Chondrocyte (in vitro differentiated cells): ENCODE measurements at places on chromosomes 12 and 14. TPM values are rescaled to one million over a fixed set of nuclear protein-coding genes. Genes with fewer than 3 reads are reported as not detected.

KRT82 gene
- not detected in 3 replicates for total RNA-seq

DNA sequence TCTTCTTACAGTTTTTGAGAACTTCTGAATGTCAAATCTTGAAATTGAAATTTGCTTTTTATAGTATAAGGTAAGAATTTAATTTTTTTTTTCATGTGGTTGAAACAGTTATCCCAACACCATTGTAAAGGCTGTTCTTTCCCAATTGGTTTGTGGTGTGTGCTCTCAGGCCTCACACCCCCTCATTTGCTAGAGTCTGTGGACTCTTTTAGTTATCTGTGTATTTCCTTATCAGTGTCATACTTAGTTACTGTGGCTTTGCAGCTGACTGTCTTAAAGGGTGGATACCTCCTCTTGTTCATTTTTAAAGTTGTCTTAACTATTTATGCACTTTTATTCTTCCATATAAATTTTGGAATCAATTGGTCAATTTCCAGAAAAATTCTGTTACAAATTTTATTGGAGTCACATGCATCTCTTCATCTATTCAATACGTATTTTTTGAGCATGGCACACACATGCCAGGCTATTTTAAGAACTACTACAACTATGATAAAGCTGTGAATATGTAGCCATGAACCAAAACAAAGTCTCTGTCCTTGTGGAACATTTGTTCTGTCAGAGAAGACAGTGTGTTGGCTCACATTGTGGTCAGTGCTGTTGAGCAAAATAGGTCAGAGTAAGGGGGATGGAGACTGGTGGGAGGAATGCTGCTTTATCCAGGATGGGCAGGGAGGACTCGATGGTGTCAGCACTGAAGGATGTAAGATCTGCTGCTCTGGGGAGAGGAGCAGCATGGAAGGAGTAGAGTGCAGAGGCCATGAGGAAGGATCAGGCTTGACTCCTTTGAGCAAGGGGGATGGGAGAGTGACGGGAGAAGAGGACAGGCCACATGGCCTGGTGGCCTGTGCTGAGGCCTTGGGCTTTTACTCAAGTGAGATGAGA, 24.1 kb downstream of the FGF23 start:
- DNase-seq, result no peak

DNA sequence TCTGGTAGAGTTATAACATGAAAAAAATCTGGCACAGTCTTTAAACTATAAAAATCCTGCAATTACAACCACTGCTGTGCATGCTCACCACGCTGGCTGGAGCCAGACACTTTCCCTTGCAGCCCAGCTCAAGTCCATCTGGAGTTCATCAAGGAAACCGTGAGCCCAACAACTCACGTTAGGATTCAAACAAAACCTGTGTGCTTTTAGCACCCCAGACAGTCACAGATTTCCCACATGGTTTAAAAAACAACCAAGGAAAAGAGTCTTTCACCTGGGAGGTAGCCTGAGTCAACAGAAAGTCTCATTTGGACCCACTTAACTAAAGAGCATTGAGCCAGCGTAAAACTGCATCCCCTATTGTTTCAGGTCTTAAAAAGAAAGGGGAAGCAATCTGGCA, 4.7 kb downstream of the LRIG3 start:
- no peak for DNase-seq

- no peak for DNase-seq
Observed at GRCh38 chr12:85155791-85156190, 119.6 kb downstream of the LRRIQ1 start.

MYL2 gene
- not detected in 3 replicates for total RNA-seq

- no peak for DNase-seq
Observed at GRCh38 chr12:558580-558979, 98.8 kb downstream of the B4GALNT3 start.

DNA sequence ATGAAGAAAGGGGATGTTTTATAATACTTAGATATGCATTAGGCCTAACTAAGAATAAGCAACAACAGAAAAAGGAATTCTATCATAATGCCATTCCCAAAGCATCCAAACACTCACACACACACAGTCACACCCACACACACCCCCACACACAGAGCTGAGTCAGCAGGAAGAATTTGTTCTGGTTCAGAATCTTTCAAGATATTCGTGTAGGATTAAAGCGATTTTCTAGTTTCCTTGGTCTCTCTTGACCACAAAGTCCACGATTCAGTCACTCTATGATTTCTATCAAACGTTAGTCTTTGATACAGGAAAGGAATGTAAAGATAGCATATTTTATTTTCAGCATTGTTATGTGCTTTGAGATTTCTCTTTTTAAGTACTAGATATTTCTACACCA, 382.6 kb upstream of the DCN start:
- no peak for DNase-seq

DNA sequence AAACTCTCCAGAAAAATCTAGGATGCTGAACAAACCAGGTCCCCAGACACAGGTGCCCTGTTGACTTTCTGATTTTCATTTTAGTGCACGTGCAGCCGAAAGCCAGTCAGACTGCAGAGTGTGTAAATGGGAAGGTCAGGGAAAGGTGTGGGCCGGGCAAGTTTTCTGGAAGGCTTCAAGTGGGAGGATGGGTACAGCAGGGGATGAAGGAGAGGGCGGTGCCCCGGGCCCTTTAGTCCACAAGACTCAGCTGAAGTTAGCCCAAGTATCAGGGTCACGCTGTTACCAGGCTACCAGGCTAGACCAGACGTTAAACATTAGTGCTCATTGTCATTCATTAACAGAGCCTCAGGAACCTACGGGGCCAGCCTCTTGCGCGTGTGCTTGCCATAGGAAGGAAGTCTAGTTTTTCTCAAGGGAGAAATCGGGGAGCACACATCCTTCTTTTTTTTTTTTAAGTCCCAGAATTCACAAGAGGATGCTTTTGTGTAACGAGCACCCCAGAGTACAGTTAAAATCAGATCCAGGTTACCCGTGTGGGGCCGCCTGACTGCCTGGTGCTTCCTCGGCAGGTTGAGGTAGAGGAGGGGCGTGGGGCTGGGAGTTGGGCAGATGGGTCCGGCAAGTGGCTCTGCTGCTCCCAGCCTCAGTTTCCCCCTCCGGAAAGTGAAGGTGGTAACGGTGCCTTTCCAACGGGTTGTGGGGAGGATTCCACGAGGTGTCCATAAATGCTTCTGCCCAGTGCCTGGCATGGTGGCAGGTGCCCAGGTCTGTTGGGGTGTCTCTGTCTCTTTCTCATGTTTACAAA, 19.1 kb downstream of the BCL7A start:
- DNase-seq, result no peak

- DNase-seq, result no peak
Observed at GRCh38 chr12:110540048-110540447, 37.9 kb downstream of the RAD9B start.

DNA sequence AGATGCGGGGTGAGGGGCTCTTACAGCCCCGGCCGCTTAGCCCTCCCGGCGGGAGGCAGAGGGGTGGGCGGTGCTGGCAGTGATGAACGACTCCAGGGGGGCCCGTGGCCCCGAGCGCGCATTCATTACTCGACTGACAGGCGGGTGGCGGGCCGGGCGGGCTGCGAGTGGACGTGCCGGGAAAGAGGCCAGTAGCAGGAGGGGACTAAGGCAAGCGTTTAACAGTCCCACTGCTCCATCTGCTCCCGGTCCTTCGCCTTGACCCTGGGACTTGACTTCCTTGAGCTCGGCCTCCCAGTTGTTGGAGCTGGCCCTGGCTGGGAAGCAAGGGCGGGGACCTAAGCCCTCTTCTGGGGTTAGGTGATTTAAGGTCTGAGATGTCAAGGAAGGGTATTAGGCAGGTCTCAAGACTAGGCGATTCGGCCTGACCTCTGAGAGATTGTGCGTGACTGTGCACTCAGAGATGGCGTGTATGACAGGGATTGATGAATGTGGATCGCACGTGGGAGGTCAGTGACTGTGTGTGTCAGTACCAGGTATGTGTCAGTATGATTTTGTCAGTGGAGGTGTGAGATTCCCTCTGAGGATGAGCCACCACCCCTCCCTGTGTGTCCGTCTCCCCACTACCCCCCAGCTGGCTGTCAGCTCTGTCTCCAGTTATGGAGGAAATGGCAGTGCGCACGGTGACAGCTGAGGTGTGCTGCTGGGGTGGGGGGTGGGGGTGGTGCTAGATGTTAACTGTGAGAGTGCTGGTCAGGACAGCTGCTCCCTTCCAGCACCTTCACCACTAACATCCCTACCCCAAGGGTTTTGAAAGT, 3.6 kb upstream of the DNAJC22 start:
- no peak for DNase-seq

DNA sequence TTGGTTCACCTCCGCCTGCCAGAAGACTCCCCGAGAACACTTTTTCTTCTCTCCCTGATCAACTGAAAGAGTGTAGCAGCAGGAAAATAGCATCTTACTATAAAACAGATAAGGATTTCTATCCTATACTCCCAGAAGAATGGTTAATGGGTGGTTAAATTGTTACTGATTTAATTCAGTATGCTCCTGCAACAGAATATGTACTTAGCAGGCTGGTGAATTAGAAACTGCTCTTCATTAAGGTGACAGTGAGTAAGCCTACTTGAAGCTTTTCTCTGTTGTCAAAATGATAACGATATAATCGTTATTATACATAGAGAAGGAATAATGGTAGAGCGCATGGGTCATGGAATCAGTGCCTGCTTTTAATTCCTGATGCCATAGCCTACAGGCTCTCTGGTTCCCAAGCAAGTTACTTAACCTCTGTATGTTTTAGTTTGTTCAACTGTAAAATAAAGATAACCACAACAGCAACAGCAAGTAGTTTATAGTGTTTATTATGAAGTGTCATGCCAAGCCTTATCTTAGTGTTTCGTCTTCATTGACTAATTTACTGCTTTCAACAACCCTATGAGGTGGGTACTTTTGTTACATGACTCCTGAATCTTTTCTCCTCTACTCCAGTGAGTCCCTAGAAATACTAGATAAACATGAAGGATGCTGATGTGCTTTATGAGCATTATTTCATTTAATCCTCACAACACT, 392.6 kb downstream of the CCDC91 start:
- DNase-seq, result no peak

CHGA gene
- total RNA-seq, result not detected in 3 replicates

DNA sequence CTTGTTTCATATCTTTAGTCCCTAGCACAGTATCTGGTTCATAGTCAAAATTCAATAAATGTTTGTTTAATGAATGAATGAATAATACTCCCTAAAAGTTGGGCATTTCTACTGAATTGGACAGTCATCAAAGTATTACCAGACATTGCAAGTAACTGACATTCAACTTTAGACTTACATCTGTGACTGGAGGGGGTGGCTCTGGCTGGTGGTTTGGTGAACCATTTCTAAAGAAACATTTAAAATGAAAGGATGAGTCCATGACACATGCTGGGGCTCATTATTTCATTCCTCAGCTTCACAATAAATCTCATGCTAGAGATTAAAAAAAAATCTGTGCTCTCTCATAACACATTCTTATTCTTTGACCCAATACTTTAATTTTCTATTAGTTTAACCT, 20.6 kb upstream of the CSRNP2 start:
- DNase-seq, result no peak

FGD4 gene
- 1.5 to 8.7 TPM (median 7.6 TPM) in 3 replicates for total RNA-seq

YY1 gene
- total RNA-seq, result 69.8 to 72.8 TPM (median 70.0 TPM) in 3 replicates

- DNase-seq, result no peak
Observed at GRCh38 chr12:42855362-42855950, 265.9 kb upstream of the PRICKLE1 start.

DNA sequence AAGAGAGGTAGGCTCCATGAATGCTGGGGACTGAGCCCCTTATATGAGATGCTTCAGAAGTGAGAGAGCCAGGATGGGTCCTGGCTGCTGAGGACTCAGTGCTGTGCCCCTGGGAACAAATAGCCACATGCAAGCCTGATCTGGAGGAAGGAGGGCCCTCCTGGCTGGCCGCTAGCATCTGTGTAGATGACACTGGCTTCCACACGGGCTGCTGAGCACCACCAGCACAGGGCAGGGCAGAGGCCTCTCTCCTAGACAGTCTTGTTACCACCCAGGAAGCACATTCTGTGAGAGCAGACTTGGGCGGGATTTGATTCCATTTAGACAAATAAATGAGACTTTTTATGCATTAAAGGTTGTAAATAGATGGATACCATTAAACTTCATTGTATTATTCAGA, 48.0 kb downstream of the ZNF664 start:
- DNase-seq, result no peak

AQP6 gene
- not detected in 3 replicates for total RNA-seq

DNA sequence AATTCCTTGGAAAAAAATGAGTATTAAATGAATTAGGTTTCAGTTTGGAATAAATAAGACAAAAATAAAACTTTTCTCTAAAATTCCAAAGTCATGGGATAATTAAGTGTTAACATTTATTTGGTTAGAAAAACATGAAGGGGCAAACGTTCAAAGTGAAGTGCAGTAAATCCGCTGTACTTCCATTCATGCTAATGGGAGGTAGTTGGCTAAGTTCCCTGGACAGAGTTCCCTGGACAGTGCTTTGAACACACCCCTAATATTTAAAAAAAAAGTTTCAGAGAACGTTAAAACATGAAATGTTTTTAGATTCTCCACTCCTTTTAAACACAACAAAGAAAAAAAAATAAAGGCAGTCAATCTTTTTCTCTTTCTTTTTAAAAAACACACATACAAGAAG, 16.3 kb downstream of the ALX1 start:
- no peak for DNase-seq

GRCh38 chr12:45389426-45389825, 173.5 kb downstream of the ANO6 start:
- DNase-seq, result no peak

DNA sequence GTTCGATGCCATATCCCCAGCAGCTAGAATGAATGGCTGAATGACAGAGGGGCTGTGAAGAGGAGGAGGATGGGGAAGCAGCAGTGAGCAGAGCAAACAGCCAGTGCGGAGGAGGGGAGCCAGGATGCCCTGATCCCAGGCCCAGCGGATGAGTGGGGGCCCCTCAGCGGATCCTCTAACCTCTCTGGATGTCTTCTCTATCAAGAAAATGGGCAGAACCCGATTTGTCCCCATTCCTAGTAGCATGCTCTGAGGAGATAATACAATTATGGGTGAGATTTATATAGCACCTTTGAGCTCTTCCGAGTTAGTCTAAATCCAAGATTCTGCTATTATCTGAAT, 30.0 kb upstream of the RPLP0 start:
- DNase-seq, result no peak

DNA sequence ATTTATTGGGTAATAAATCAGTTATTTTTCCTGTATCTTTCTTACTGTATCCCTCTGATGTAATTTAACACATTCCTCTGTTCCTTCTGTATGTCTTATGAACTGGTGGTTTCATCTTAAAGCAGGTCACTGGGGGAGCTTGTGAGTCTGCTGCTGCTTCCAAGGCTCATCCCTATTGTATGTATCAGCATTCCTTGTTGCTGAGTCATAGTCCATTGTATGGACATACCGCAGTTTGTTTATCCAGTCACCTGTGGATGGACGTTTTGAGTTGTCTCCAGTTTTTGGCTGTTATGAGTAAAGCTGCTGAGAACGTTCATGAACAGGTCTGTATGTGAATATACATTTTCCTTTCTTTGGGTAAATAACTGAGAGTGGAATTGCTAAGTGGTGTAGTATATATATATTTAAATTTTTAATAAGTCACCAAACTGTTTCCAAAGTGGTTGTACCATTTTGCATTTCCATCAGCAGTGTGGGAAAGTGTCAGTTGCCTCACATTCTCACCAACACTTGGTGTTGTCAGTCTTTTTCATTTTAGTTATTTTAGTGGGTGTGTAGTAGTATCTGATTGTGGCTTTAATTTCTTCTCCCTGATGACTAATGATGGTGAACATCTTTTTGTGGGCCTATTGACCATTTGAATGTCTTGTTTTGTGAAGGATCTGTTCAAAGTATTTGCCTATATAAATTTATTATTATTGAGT, 82.7 kb downstream of the BEGAIN start:
- DNase-seq, result no peak

- no peak for DNase-seq
Observed at GRCh38 chr12:100867639-100868393, 73.2 kb downstream of the ANO4 start.

FAM234B gene
- 3.4 to 5.0 TPM (median 3.8 TPM) in 3 replicates for total RNA-seq
